ENCODE measurements at places on chromosomes 2 and 18.

- DNase-seq: no peak
Observed at GRCh38 chr2:144567745-144568144, 47.8 kb upstream of the ZEB2 start.

GRCh38 chr2:11128243-11128951, 26.9 kb upstream of the SLC66A3 start:
- DNase-seq: peak; percentile 65

DNA sequence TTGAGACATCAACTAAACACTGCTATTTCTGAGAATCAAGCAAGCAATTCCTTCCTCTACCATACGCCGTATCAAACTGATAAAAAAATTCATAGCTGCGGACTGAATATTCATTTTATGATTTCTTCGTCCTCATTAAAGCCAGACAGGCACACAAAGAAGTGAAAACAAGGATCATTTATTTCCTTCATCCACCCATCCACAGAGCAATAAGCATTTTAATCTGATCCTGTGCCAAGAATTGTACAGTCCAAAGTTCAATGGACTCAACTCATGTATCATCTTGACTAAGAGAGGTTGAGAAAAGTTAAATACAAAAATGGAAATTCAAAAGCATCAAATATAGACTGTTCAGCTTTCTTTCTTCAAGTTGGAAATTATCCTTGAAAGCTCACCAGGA, 19.7 kb upstream of the SNTG2 start:
- no peak for DNase-seq

DNA sequence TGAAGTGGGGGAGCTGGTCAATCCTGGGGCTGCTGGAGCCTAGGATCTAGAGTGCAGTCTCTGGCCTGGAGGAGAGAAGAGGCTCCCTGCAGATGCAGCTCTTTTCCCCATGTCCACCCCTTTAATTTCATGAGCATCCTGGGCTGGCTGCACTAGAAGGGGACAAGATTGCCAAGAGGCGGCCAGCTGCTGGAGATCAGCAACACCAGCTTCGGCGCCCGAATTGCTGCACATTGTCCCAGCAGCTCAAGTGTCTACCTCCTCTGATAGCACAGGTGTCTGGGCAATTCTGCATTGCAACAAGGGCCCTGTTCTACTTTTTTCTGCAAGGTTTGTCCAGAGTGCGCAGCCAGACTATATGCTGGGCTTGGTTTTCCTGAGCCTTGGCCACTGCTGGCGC, 125.7 kb downstream of the AGAP1 start:
- no peak for DNase-seq

GRCh38 chr2:234269769-234270204, 219.3 kb downstream of the SPP2 start:
- DNase-seq: no peak

GRCh38 chr2:171084128-171084527, 76.6 kb downstream of the TLK1 start:
- no peak for DNase-seq

- no peak for DNase-seq
Observed at GRCh38 chr2:107062599-107063220, 176.7 kb upstream of the ST6GAL2 start.

All from NCI-H2029 (cell line).